ENCODE measurements at places on chromosomes 4 and X. TPM values are rescaled to one million over a fixed set of nuclear protein-coding genes. Genes with fewer than 3 reads are reported as not detected.

GRCh38 chr4:141913928-141914327, 277.5 kb downstream of the IL15 start:
- DNase-seq, result no peak

GRCh38 chrX:43003204-43003565, 225.2 kb upstream of the PPP1R2C start:
- DNase-seq, result no peak

DNA sequence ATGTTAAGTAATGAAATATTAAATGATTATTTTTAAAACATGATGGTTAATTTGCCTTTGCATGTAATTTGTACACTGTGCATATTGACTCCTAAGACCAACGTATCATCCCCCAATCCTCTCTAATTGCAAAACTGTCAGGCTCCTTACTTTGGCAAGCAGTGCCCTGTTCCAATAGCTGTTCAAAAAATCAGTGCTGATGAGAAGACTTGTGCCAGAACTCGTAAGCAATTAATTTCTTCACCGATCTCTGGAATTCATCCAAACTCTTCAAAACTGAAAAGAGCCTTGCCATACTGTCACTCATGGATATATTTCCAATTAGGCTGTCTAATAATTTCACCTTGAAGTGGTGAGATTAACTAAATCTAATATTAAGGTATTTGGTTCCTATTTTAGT, 493.9 kb upstream of the NDST4 start:
- DNase-seq, result no peak

DNA sequence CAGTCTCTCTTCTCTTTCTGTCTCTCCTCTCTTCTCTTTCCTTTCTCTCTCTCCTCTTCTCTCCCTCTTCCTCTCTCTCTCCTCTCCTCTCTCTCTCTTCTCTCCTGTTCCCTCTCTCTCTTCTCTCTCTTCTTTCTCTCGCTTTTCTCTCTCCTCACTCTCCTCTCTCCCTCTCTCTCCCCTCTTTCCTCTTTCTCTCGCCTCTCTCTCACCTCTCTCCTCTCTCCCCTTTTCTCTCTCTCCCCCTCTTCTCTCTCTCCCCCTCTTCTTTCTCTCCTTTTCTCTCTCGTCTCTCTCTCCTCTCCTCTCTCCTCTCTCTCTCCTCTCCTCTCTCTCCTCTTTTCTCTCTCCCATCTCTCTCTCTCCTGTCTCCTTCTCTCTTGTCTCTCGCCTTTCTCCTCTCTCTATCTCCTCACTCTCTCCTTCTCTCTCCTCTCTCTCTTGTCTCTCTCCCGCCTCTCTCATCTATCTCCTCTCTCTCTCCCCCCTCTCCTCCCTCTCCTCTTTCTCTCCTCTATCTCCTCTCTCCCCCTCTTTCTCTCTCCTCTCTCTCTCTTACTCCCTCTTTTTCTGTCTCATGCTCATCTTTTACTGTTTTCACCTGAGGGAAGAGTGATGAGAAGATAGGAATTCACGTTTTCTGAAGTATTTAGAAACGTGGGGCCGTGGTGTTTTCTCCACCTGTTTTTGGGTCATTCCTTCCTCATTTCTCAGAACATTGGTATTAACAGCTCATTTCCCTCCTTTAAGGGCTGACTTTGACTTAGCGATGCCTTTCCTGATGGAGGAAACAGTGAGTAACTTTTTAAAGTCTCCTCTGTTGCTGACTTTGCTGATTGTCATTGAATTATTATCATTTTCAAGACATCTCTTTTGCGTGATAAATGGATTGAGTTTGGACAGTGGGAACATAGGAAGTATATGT, 80.6 kb upstream of the CD99 start:
- no peak for DNase-seq

Gene PPP1R3F
- 9.5 TPM for polyA plus RNA-seq

- DNase-seq, result no peak
These were observed 25.0 kb upstream of the SPP1 start for GRCh38 chr4:87950493-87950892.

GRCh38 chrX:153687121-153688039, at the start of gene SLC6A8:
Gene SLC6A8 (plus strand): TSS chrX:153687926. CDS start chrX:153688575, 649 bp downstream.
- no peak for DNase-seq

Gene SSX4B
- not detected for polyA plus RNA-seq

Gene TMPRSS11A
- not detected for polyA plus RNA-seq

GRCh38 chrX:40617566-40617965, 5.7 kb upstream of the MPC1L start:
- no peak for DNase-seq

Gene CCDC110
- polyA plus RNA-seq, result 0.86 TPM

GRCh38 chr4:75790024-75790423, 65.6 kb downstream of the USO1 start:
- no peak for DNase-seq

DNA sequence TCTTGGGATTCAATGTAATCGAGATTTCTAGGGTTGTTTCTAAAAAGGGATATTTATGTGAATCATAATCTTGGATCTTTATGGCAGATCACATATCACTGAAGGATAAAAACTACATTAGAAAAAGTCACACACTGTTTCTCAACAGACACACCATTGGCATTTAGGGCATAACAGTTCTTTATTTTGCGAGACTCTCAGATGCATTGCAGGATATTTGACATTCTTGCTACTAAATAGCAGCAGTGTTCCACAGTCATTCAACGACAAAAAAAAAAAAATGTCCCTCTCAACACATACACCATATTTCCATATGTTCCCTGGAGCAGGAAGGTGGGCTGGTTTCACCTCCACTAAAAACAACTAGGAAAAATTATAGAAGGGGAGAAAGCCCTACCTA, 243.4 kb upstream of the PCDH18 start:
- no peak for DNase-seq

DNA sequence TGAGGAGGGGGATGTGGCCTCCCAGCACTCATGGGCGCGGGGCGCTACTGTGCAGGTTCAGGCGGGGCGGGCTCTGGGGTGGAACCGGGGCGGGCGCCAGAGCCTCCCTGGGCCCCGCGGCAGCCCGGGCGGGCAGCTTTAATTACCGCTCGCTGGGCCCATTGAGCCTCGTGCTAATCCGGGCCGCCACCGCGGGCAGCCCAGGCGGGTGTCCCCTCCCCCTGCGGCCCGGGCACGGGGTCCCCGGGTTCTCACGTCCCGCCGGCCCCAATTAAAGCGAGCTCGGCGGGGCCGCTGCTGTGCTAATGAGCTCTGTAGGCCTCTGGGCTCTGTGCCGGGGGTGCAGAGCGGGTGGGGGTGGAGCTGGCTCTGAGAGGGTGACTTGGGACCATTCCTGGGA, 22.8 kb upstream of the FGFR3 start:
- no peak for DNase-seq

- no peak for DNase-seq
These were observed 131.7 kb downstream of the SLC4A4 start for GRCh38 chr4:71470524-71470923.

DNA sequence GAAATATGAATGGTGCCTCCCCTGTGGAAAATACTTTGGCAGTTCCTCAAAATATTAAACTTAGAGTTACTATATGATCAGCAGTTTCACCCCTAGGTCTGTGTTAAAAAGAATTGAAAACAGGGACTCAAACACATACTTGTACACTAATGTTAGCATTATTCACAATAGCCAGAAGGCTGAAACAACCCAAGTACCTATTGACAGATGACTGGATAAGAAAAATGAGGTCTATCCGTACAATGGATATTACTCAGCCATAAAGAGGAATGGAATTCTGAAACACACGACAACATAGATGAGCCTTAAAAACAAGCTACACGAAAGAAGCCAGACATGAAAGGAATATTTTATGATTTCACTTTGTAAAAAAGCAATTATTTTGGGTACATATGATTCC, 54.9 kb downstream of the PGRMC2 start:
- no peak for DNase-seq

Gene CCNA2
- polyA plus RNA-seq, result 0.13 TPM

Gene TMEM255A
- polyA plus RNA-seq, result 0.06 TPM

- no peak for DNase-seq
These were observed 132.6 kb downstream of the TBL1X start for GRCh38 chrX:9597361-9598035.

- DNase-seq, result no peak
These were observed 654.9 kb upstream of the HTR2C start for GRCh38 chrX:113929004-113929403.

Gene PF4V1
- polyA plus RNA-seq, result not detected

GRCh38 chrX:134764202-134764785, 106.0 kb upstream of the PLAC1 start:
- DNase-seq, result no peak

DNA sequence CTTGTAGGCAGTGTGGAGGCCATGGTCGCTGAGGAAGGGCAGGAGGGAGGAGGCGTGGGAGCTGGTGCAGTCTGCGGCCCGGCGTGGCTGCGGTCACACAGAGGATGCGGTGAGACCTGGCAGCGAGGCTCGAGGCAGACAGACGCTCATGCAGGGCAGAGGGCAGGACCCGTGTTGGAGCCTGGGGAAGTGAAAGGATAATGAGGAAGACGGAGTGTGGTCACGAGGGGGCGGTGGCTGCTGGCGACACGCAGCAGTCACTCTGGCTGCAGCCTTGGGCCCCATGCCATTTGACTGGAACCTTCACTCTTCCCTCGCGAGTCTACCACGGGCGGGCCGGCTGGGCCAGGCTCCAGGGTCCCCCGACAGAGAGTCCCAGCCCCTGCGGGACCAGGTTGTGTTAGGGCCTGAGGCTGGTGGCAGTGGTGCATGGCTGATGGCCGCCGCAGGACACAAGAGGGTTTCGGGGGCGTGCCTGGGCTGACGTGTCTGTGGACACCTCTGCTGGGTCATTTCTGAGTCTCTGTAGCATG, 68.8 kb upstream of the HGFAC start:
- DNase-seq, result no peak

DNA sequence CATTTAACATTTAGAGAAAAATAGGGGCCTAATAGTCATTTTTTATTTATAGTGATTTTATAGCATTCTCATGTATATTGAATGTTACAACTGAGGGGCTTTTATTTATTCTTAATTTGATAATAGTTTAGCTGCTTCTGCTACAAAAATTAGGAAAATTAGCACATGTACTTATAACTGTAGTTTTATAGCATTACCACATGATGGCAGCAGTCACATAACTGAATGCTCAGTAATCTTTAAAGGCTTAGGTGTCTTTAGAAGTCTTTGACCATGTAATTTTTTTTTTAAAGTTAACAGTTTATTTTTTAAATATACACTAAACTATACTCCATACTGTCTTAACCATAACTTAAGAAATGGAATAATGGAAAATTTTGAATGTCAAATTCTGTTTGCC, 136.6 kb downstream of the STAG2 start:
- DNase-seq, result no peak

- DNase-seq, result no peak
These were observed 17.7 kb upstream of the CPE start for GRCh38 chr4:165360985-165361670.

GRCh38 chr4:8502836-8503585, 62.4 kb downstream of the TRMT44 start:
- no peak for DNase-seq

GRCh38 chr4:34372815-34373214, 1871.5 kb downstream of the ARAP2 start:
- DNase-seq, result no peak

- no peak for DNase-seq
These were observed 82.3 kb upstream of the OGT start for GRCh38 chrX:71450433-71451106.

DNA sequence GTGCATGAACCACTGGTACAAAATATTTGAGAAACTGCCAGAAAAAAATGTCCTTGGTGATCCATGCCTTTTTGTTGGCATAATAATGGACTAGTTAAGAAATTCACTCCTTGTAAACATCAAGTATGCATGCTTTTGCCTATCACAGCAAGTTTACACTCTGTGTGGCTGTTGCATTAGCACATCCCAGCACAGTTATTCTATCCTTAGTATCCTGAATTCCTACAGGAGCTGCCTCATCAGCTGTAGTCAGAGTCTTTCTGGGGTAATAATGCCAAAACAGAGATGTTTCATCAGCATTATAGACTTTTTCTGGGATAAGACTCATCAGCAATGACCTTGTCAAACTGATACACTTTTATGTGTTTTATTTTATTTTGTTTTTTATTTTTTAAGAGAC, 82.8 kb downstream of the CHIC2 start:
- DNase-seq, result no peak

Gene ATP5ME
- polyA plus RNA-seq, result 404 TPM

DNA sequence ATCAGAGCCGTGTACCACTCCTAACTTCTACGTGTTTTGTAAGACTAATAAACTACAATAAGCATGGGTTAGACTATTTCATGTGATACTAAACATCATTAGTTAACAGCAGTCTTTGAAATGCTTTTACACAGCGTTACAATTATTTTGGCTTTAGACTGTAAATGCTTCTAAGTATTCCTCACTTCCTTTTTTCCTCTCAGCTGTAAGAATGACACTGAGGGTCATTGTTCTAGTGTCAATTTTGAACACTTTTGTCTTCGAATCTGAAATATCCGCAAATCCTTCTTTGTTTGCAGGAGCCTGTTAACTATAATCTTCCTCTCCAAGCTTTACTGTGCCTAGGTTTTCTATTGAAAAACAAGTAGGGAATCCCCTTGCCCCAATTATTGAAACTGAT, 1.5 kb downstream of the ABCE1 start:
- no peak for DNase-seq

GRCh38 chr4:1291996-1292702, 2.5 kb downstream of the MAEA start:
- DNase-seq, result no peak

Gene STBD1
- polyA plus RNA-seq, result 0.27 TPM

- DNase-seq, result no peak
These were observed 55.2 kb downstream of the ARHGEF6 start for GRCh38 chrX:136725441-136726104.

- DNase-seq, result no peak
These were observed 133.6 kb upstream of the MAMLD1 start for GRCh38 chrX:150229481-150229880.

DNA sequence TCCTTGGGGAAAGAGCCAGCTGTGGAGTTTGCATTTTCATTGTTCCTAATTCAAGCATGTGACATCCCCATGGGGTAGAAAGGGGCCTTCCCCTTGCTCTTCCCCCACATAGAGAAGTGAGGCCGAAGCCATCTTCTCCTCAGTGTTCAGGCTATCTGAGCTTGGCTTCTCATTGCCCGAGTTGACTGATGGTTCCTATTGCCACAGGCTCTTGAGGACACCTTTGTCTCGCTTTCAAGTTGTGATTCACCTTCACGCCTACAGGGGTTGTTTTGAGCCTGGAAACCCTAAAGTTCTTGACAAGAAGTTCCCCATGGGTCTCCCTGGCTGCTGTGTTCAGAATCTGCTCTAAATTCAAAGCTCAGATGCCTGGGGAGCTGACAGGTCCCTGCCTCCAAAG, 25.0 kb downstream of the CCNQ start:
- no peak for DNase-seq

- no peak for DNase-seq
These were observed 190.2 kb upstream of the BANK1 start for GRCh38 chr4:101600287-101600686.

- no peak for DNase-seq
These were observed 32.7 kb downstream of the KIAA0232 start for GRCh38 chr4:6815029-6815836.

Gene FAM9B
- not detected for polyA plus RNA-seq

DNA sequence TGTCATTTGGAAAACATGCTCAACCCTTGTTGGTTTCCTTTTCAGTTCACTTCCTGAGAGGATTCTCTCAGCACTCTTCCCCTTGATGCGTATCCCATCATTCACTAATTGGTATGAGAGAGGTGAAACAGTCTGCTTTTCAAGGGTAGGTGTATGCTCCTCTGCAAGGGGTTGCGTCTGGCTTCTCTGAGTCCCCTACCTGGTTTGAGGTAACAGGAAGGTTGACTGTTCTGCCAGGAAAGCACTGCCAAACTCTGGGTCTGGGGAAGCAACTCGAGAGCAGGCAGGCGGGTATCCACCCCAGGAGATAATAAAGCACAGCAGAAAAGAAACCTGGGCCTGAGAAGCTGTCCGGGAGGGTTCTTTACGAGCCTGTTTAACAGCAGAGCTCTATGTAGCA, 101.2 kb downstream of the SHROOM4 start:
- DNase-seq, result no peak

Measured in naive thymus-derived CD4-positive, alpha-beta T cell (primary cell).